ENCODE measurements at places on chromosomes 2 and 18.

DNA sequence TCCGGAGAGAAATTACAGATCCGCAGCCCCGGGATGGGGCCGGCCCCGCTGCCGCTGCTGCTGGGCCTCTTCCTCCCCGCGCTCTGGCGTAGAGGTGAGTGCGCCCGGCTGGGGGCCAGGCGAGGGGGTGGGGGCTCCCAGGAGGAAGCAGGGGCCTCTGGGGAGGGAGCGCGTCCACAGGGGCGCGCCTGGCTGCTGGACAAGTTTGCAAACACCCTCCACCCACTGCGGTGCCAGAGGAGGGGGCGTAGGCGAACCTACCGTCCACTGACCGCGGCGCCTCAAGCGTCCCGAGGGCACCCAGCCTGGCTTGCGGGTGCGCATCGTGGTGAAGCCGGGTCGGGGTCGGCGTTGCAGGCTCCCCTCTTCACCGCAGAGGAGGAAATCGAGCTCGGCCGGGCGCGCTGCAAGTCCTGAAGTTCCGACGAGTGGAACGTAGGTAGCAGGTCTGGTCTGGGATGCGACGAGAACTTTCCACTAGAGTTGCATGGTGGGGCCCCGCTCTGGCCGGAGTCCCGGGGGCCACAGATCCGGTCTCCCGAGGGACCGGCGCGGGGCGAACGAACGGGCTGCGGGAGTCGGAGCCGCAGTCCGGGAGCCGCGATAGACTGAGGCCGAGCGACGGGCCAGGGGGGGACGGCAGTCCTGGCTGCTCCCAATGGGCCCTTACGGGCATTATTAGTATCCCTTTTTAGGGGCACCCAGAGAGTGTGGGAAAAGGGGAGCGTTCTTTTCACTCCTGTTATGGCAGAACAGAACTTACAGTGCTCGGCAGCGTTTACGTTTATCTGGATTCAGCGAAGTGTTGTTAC is 502 bp downstream of the MERTK start:
- DNase-seq: no peak

DNA sequence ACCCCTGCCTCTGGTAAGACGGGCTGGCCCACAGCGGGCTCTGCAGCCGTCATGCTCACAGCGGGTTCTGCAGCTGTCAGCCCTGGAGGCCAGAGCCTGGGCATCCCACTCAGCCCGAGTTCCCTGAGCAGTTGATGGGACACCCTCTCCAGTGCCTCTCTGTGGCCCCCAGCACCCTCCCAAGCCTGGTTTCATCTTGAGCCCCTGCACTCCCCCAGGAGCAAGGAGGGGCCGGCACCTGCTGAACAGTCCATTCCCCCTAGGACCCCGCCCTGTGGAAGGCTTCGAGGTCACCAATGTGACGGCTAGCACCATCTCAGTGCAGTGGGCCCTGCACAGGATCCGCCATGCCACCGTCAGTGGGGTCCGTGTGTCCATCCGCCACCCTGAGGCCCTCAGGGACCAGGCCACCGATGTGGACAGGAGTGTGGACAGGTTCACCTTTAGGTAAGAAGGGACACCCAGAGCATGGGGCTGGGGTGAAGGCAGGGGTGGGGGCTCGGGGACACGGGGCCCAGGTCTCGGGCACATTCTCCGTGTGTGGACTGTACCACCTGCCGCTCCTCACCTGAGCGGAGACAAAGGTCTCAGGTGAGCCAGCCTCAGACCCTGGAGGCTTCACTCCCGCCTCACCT is 34.5 kb downstream of the MTERF4 start:
- DNase-seq: no peak

DNA sequence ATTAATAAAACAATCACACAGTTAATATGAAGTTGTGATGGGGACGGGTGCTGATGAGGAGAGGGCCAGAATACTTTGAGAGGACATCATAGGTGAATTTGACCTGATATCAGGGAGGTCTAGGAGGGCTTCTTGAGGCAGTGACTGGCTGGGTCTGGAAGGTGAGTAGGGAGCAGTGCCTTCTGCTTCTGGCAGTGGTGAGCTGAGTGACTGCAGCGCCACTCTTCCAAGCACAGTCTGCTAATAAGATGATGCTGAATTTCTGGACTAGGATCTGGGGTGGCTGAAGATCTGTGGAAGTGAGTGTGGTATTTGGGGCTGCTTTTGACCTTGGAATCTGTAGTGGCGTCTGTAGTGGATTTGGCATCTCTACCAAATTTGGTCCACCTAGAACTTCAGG is 5.5 kb downstream of the DGKD start:
- DNase-seq: no peak

GRCh38 chr2:169721016-169721415 is 12.6 kb upstream of the KLHL23 start:
- DNase-seq: no peak

DNA sequence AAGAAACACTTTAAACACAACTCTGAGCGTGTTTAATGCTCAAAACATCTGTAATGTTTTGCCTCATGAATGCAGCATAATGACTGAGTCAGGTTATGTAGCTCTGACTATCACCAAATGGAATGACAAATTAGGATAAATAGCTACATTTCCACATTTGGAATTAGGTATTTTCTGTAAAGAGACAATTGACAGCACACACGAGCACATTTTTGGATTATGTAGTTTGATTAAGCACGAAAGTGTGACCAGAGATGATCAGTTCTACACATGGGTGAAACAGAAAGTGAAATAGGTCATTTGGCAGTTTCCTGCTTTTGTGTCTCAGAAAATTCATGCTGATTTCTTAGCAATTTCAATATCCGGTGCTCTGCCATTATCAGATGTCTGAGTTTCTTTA is 29.0 kb downstream of the LPIN1 start:
- DNase-seq: peak; percentile 68

DNA sequence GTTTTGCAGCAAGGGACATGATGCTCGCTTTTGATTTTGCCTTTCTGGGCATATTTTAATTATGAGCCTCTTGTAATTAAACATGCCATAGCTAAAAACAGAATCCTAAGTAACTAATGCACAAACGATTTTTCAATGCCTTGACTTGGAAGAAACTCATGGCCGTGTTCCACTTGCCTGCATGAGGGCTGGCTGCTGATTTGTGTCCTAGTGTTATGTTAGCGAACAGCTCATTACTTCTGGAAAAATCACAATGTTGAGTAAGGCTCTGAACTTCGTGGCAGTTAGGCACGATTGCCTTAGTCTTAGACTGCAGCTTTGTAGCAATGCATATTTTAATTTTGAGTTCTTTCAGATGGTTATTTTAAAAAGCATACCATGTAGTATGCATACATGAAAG is 4.5 kb downstream of the THSD7B start:
- no peak for DNase-seq
